ENCODE measurements at places on chromosomes 16 and 17. TPM values are rescaled to one million over a fixed set of nuclear protein-coding genes. Genes with fewer than 3 reads are reported as not detected.

CMTM2 gene
- total RNA-seq = 4.0 TPM

TCAP gene
- total RNA-seq = 3.7 TPM

LRRC59 gene
- 55.5 TPM for total RNA-seq

TNS4 gene
- total RNA-seq = 0.68 TPM

SLC16A6 gene
- total RNA-seq = 7.5 TPM

OTOA gene
- 0.92 TPM for total RNA-seq

INCA1 gene
- total RNA-seq = 1.9 TPM

KRTAP9-8 gene
- total RNA-seq = not detected

CREBBP gene
- total RNA-seq = 78.3 TPM

C16orf86 gene
- 5.3 TPM for total RNA-seq

GRCh38 chr16:17467923-17468540, 2.7 kb downstream of the XYLT1 start:
- H3K4me1 ChIP-seq = peaks cover 35% of the 10 kb centered on the region
- no peak overlapping the region for H3K27ac ChIP-seq
- H3K27me3 ChIP-seq = peaks cover 9% of the 10 kb centered on the region
- no peak for DNase-seq

DNA sequence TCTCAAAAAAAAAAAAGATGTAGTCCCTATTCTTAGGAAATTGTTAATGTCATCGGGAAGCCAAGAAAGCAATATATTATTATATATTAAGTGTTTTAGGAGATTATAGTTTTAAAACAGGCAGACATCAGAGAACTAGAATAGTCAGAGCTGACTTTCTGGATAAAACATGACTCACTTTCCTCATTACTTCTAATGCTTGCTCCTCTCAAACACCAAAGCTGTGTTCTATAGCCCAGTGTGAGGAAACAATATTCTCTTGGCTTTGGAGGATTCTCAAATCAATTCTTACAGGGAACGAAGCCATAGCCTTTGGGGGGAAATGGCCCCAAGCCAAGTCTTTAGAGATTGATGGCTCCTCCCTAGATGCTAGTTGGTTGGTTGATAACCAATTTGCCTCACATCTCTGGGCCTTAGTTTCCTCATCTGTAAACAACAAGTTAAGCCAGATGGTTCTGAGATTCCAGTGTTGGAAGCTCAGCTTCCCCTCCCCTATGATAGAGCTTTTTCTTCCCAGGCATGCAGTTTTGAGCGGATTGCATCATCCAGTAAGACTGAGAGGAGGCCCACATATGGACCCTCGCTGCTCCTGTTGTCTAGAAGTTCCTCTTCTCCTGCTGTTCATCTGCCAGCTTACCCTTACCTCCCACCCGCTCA, 12.4 kb downstream of the NMT1 start:
- no peaks in the 10 kb centered on the region for H3K27me3 ChIP-seq
- peaks cover 61% of the 10 kb centered on the region for H3K36me3 ChIP-seq
- DNase-seq = no peak
- H3K4me3 ChIP-seq = no peak overlapping the region
- H3K27ac ChIP-seq = no peak overlapping the region

DNA sequence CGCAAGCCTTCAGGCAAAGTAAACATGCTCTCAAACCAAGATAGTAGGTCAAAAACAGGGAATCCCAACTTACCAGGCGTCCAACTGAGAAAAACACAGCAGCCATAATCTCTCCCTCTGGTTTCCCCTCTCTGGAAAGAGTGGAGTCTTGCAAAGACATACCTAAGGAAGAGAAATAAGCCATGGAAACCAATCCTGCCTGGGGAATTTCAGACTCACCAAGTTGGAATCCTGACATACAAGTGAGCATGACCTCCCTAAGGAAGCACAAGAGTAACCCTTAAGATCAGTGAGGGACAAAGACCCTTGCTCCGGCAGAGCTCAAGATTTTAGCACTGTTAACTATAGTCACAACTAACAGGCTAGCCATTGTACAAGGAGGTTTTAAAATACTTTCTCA, 4.1 kb downstream of the ZNF624 start:
- no peak for DNase-seq
- no peak overlapping the region for H3K27ac ChIP-seq
- no peak overlapping the region for H3K4me3 ChIP-seq
- H3K4me1 ChIP-seq = peaks cover 16% of the 10 kb centered on the region
- H3K27me3 ChIP-seq = no peaks in the 10 kb centered on the region

- H3K4me1 ChIP-seq = no peaks in the 10 kb centered on the region
- H3K36me3 ChIP-seq = no peaks in the 10 kb centered on the region
- no peak overlapping the region for H3K4me3 ChIP-seq
- H3K27me3 ChIP-seq = no peaks in the 10 kb centered on the region
These were observed 28.6 kb upstream of the DYNLL2 start for GRCh38 chr17:58054641-58055040.

- no peak for DNase-seq
- no peaks in the 10 kb centered on the region for H3K27me3 ChIP-seq
- H3K4me3 ChIP-seq = no peak overlapping the region
- H3K36me3 ChIP-seq = no peaks in the 10 kb centered on the region
- peak overlapping the region; percentile 32 for H3K27ac ChIP-seq
These were observed 22.2 kb downstream of the TEX2 start for GRCh38 chr17:64240741-64241347.

- H3K36me3 ChIP-seq = no peaks in the 10 kb centered on the region
- no peak overlapping the region for H3K4me3 ChIP-seq
- no peak overlapping the region for H3K27ac ChIP-seq
These were observed 52.2 kb upstream of the STH start for GRCh38 chr17:45946841-45947256.

- no peaks in the 10 kb centered on the region for H3K36me3 ChIP-seq
- peak within 1 kb of the TSS; percentile 98 for H3K27ac ChIP-seq
- H3K4me1 ChIP-seq = peaks cover 41% of the 10 kb centered on the region
- H3K4me3 ChIP-seq = peak within 1 kb of the TSS; percentile 100
These were observed at the start of gene GLG1 for GRCh38 chr16:74606521-74607309. Gene GLG1 (minus strand): TSS chr16:74607114. CDS start chr16:74607094, 20 bp downstream.

GRCh38 chr17:40076591-40076990, 13.8 kb downstream of the THRA start:
- peaks cover 53% of the 10 kb centered on the region for H3K4me1 ChIP-seq
- H3K4me3 ChIP-seq = no peak overlapping the region
- H3K27me3 ChIP-seq = no peaks in the 10 kb centered on the region
- peaks cover 49% of the 10 kb centered on the region for H3K36me3 ChIP-seq
- H3K27ac ChIP-seq = peak overlapping the region; percentile 36

GRCh38 chr16:12893050-12893750, 8.2 kb upstream of the SHISA9 start:
- no peaks in the 10 kb centered on the region for H3K4me1 ChIP-seq
- H3K36me3 ChIP-seq = no peaks in the 10 kb centered on the region
- no peak overlapping the region for H3K27ac ChIP-seq
- no peak for DNase-seq
- H3K27me3 ChIP-seq = peaks cover 4% of the 10 kb centered on the region
- no peak overlapping the region for H3K4me3 ChIP-seq

DNA sequence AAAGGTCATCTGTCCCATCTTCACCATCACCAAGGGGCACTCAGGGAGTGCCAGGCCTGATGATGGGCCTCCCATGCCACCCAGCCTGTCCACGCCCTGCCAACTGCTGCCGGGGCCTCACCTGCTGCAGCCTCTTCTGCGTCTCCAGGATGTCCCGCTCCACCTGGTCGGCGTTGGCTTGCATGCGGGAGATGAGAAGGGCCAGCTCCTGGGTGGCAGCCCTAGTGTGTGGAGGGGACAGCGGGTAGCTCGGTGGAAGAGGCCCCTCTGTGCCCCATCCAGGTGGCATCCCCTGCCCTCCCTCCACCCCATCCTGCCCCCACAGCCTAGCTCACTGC, 3.2 kb downstream of the EVPL start:
- H3K27ac ChIP-seq = no peak overlapping the region
- no peaks in the 10 kb centered on the region for H3K27me3 ChIP-seq
- no peaks in the 10 kb centered on the region for H3K4me1 ChIP-seq
- H3K4me3 ChIP-seq = no peak overlapping the region

GRCh38 chr16:84729716-84730320, 30.0 kb downstream of the USP10 start:
- DNase-seq = no peak
- H3K27ac ChIP-seq = peak overlapping the region; percentile 61
- H3K4me1 ChIP-seq = peaks cover 45% of the 10 kb centered on the region
- H3K36me3 ChIP-seq = peaks cover 11% of the 10 kb centered on the region
- no peaks in the 10 kb centered on the region for H3K27me3 ChIP-seq

- peak overlapping the region; percentile 75 for H3K27ac ChIP-seq
- no peaks in the 10 kb centered on the region for H3K27me3 ChIP-seq
- no peak for DNase-seq
- peaks cover under 1% of the 10 kb centered on the region for H3K36me3 ChIP-seq
- H3K4me1 ChIP-seq = peaks cover 50% of the 10 kb centered on the region
- no peak overlapping the region for H3K4me3 ChIP-seq
These were observed 10.8 kb downstream of the LYRM1 start for GRCh38 chr16:20911361-20911760.

- no peaks in the 10 kb centered on the region for H3K36me3 ChIP-seq
- H3K4me1 ChIP-seq = peaks cover 12% of the 10 kb centered on the region
- H3K27me3 ChIP-seq = no peaks in the 10 kb centered on the region
These were observed 8.1 kb upstream of the PMP22 start for GRCh38 chr17:15273141-15273793.

GRCh38 chr16:71205482-71206131, 24.9 kb downstream of the HYDIN start:
- no peaks in the 10 kb centered on the region for H3K4me1 ChIP-seq
- H3K27ac ChIP-seq = no peak overlapping the region
- no peak overlapping the region for H3K4me3 ChIP-seq
- no peaks in the 10 kb centered on the region for H3K36me3 ChIP-seq
- H3K27me3 ChIP-seq = no peaks in the 10 kb centered on the region
- DNase-seq = no peak

- no peak overlapping the region for H3K4me3 ChIP-seq
- peaks cover 33% of the 10 kb centered on the region for H3K4me1 ChIP-seq
- H3K36me3 ChIP-seq = peaks cover 58% of the 10 kb centered on the region
- DNase-seq = no peak
These were observed 19.2 kb downstream of the CIITA start for GRCh38 chr16:10896165-10896564.

DNA sequence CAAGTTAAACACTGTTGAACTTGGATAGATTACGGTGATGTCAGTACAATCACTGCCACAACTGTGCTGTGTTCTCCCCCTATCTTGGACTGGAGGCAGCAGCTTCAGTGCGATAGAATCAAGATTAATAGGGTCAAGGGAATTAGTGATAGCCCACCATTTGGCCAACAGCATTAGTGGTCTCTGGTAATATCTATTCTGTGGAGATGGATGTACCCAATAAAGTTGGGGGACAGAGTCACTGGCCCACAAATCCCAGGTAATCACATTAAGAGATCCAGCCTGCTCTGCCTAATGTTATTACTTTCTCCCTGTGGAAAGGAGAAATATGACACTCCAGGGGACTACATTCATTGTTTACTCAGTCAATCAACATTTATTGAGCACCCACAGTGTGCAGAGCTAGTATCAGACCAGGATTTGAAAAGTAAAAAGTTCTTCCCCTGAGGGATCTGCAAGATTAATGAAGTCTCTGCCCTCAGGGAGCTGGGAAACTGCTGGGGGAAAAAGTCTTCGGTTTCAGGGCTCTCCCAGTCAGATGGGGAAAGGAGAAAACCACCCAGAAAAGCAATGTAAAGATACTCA, 23.6 kb upstream of the ATP5MC1 start:
- H3K27ac ChIP-seq = no peak overlapping the region
- no peak for DNase-seq
- no peak overlapping the region for H3K4me3 ChIP-seq
- H3K36me3 ChIP-seq = peaks cover 25% of the 10 kb centered on the region
- H3K4me1 ChIP-seq = peaks cover 29% of the 10 kb centered on the region

DNA sequence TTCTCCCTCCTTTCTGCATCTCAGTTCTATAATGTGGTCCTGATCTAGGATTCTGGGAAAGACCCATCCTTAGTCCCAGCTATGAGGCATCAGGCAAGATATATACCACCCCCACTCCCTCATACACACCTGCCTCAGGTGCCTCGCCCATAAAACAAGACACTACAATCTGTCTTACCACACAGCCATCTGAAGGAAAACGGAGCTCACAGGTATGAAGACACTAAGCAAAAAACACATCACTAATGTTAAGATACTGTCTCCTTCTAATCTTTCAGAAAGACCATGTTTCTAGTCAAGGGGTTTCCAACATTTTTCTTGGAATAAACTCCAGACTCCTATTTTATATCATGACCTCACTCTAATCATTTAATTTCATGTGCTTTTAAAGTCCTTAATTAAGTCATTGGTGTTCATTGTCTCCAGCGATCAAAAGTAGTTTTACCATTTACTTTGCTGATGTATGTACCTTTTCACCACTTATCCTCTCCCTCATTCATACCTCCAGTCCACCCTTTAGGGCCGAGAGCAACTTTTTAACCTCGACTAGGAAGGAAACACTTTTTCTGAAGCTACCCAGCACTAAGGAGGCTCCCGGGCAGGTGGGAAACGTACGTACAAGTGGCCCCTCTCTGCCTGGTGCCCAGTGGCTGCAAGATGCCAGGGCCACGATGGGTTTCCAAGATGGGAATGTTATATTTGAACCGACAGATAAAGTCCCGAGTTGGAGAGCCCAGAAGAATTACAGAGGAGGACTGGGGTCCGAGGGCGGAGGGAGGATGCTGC, 979 bp downstream of the MAP3K14 start:
- no peaks in the 10 kb centered on the region for H3K36me3 ChIP-seq
- peaks cover 69% of the 10 kb centered on the region for H3K4me1 ChIP-seq
- DNase-seq = no peak
- peak overlapping the region; percentile 80 for H3K4me3 ChIP-seq
- H3K27me3 ChIP-seq = no peaks in the 10 kb centered on the region

GRCh38 chr16:80375973-80376372, 164.8 kb upstream of the DYNLRB2 start:
- H3K36me3 ChIP-seq = no peaks in the 10 kb centered on the region
- H3K4me1 ChIP-seq = no peaks in the 10 kb centered on the region
- no peak for DNase-seq
- H3K27me3 ChIP-seq = no peaks in the 10 kb centered on the region

DNA sequence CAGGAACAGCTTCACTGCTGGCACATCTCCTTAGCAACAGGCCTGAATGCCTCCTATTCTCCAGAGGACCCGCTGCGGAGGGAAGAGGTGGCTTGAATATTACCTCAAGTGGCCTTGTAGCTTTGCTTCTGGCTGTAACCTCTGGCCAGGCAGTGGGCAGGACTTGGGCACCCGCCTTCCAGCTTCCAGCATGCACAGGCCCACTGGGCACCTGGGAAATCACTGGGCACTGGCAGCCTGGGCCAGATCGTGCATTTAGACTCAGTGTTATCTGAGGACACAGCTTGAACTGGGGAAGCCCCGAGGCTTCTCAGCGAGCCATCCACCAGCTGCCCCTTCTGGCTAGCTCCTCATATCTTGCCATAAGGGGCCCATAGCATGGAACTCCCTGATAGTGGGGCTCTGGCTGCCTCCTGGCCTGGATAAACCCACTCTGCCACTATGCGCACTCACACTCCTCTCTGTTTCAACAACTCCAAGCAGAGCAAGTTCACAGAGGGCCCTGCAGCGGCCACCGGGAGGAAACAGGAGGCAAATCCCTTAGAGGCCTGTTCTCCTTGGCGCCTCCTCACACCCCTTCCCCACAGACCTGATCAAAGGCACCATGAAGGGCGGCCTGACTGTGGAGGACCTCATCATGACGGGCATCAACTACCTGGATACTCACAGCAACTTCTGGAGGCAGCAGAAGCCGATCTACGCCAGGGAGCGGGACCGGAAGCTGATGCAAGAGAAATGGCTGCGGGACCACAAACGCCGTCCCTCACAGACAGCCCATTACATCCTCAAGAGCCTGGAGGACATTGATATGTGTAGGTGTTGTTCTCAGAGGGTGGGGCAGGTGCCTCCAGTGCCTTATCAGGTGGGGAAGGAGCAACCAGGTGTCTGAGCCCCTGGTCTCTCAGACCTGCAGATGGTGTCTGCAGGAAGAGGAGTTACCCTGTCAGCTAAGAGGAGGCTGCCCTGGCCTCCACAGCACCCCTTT, 7.8 kb downstream of the ODAD4 start:
- no peak overlapping the region for H3K4me3 ChIP-seq
- no peak for DNase-seq
- H3K27ac ChIP-seq = no peak overlapping the region
- H3K4me1 ChIP-seq = no peaks in the 10 kb centered on the region

All from lower lobe of right lung (tissue), 2 donors.